Vagina (tissue), 2 donors: ENCODE measurements at places on chromosomes 13 and 19.

GRCh38 chr13:34412295-34412694, 529.8 kb upstream of the NBEA start:
- DNase-seq: no peak

DNA sequence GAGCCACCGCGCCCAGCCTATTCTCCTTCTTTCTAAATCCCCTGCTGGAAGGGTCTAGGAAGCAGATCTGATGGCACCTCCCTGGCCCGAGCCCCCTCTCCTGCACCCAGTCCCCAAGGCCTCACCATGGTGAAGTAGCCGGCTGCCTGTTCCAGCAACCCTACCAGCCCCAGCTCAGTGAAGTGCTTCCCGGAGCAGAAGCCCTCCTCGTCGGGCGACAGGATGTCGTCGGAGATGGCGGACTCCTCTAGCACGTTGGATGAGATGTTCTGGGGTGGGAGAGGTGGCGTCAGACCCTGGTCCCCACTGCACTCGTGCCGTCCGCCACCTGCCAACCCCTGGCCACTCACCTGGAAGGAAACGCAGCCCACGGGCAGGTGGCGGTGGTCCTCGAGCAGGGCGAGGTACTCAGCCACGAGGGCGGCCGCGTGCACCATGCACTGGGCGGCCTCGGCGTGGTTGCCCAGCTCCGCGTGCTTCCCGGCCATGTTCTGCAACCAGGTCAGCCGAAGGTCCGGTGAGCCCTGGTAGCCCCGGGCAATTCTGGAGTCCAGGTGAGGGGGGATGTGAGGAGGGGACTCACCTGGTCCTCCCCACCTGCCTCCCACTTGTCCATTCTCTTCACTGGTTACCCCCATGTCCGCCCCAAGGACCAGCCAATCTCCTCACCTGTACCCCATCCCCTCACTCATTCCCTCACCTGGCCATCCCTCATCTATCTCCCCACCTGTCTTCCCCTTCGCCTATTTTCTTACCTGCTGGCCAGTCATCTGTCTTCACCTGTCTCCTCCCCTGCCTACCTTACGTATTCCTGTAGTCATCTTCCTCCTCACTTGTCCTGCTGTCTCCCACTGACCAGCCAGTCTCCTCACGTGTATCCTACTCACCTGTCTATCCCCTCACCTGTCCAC, 11.5 kb upstream of the KANK2 start:
- no peak for DNase-seq

DNA sequence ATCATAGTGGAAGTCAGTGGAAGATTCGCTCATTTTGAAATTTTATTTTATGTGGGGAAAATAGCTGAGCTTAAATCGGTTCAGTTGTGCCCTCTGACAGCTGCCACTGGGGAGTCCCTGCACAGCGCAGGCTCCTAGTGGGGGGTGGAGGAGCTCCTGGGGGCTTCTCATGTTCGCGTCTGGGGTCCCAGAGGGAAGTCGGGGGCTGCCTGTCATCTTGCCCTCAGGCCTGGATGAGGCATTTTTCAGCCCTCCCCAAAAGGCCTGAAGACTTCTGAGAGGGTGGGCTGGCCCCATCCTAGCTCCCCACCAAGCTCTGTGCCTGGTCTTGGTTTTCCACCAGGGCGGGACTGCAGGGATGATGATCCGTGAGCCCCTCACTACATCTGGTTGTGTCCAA, 82.1 kb downstream of the CHST8 start:
- DNase-seq: no peak

GRCh38 chr19:19816679-19817078, 4.9 kb downstream of the ZNF506 start:
- DNase-seq: no peak

GRCh38 chr19:53511933-53512374, 26.0 kb upstream of the ZNF331 start:
- DNase-seq: no peak

DNA sequence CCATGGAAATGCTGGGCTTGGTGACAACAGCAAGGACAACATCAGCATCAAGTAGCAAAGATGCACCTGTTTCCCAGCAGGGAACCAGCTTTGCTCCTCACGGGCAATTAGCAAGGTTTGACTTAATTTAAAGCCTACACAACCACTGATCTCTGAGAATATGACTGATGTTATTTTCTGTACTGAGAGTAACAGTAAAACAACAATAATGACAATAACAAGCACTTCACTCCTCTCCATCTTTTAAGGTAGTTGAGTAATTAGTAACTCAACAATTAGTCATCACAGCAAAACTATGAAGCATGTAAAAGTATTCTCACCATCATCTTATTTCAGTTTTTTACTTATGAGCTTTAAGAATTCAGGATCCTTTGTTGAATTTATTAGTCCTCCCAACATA, 37.3 kb downstream of the ENOX1 start:
- no peak for DNase-seq

GRCh38 chr19:51364200-51365106, 1.7 kb downstream of the ETFB start:
- no peak for DNase-seq

DNA sequence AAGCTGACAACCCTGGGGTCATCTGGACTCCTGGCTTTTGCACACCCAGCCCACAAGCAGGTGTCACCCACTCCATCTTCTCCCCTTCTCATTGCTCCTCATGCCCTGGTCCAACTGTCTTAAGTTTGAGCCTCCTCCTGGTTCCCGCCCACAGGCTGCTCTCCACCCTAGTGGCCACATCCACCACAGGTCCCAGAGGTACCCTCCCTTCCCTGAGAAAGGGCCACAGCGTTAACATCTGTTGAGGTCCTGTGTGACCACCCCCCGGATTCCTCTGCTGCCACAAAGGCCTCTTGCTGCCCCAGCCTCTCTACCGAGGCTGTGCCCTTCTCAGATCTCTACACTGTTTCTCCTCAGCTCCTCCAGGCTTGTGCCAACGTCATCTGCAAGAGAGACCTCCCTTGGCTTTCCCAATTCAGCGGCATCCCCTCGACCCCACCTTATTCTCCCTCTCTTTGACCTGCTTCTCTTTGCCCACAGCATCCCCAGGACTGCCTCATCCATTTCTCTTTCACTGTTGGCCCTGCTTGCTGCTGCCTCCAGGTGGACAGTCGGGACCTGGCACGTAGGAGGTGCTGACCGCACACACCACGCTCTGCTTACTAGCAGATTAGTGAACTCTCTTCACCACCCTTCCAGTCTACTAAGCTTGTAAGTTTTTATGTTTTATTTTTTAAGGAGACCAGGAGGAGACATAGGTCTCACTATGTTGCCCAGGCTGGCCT, 33.3 kb downstream of the SUGP2 start:
- DNase-seq: no peak

DNA sequence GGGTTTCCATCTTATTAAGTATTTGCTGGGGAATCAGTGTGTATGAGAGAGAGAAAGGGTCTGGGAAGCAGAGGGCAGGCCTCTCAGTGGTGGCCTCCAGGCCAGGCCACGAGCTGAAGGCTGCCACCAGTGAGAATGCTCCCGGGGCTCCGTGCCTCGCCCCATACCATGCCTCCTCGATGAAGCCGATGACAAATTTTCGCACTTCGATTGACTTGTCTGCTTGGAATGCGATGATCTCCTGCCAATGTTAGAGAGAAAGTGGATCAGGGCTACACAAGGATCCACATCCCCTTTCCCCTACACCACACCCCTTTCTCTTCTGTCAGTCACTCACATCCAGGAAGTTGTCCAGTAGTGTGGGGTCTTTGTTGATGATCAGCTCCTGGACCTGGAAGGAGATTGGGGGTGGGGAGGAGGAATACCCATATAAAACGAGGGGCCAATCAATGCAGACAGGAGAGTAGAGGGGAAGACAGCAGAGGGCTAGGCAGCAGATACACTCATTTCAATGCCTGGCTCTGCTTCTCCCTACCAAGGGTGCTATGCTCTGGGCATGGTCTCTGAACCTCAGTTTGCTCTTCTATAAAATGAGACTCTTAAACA, 10.7 kb downstream of the SYMPK start:
- no peak for DNase-seq

DNA sequence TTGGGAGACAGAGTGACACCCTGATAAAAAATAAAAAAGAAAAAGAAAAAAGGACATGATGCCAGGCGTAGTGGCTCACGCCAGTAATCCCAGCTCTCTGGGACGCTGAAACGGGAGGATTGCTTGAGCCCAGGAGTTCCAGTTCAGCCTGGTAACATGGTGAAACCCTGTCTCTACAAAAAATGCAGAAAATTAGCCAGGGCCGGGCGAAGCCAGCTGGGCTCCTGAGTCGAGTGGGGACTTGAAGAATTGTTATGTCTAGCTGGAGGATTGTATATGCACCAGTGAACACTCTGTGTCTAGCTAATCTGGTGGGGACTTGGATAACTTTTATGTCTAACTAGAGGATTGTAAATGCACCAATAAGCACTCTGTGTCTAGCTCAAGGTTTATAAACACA, 32.3 kb downstream of the TMPRSS9 start:
- no peak for DNase-seq

GRCh38 chr19:30173593-30174356, 198.4 kb upstream of the ZNF536 start:
- peak; percentile 74 for DNase-seq

GRCh38 chr19:31502536-31503170, 153.4 kb upstream of the TSHZ3 start:
- DNase-seq: peak; percentile 70

DNA sequence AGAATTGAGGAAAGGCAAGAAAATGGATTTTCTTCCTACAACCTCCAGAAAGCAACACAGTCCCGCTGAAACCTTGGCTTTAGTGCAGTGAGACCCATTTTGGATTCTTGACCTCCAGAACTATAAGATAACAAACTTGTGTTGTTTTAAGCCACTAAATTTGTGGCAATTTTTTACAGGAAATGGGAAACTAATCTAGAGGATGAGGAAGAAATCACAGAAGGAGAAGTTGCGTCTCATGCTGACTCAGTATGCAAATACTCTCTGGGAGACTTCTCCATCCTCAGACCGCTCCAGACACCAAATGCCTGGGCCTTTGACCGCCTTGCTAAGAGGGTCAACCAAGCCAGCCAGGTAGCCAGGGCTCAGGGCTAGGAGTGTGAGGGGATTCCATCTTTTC, 13.1 kb upstream of the CEACAM16 start:
- DNase-seq: no peak

DNA sequence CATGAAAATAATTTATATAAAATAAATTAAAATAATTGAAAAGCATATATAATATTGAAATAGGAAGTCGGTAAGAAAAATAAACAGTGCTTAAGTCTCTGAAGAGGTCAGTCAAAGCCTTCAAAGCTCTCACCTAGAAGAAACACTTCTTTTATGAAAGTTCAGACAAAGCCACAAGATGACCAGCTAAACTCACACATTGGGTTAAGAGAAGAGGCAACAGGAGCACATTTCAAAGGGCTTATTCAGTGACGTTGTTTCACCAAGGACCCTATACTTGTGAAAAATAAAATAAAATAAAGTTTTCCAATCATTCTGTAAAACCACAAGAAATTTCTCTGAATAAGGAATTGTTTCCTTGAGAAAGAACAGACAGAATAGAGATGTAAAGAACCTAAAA, 2.5 kb upstream of the ITM2B start:
- no peak for DNase-seq

DNA sequence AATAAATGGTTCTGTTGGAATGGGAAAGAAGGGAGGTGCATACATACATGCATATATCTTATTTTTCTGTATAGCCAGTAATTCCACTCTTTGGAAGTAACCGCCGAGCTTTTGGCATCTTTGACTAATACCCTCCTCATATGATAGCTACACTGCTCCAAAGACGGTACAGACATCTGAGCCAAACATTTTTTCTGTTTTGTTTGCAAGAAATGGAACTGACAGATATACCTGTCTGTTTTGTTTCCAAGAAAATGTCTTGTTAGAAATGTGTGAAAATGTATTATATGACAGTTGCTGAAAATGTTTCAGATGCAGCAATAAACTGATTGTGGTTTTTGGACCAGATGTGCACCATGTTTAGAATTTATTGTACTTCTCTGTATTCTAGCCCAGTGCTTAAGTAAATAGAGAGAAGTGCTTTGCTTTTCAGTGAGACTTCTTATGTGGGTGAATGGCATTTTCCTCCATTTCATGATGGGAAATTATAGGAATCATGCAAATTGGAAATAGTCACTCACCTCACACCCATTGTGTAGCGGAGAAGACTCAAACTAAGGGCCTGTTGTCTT, 396.9 kb downstream of the KCNRG start:
- DNase-seq: no peak

DNA sequence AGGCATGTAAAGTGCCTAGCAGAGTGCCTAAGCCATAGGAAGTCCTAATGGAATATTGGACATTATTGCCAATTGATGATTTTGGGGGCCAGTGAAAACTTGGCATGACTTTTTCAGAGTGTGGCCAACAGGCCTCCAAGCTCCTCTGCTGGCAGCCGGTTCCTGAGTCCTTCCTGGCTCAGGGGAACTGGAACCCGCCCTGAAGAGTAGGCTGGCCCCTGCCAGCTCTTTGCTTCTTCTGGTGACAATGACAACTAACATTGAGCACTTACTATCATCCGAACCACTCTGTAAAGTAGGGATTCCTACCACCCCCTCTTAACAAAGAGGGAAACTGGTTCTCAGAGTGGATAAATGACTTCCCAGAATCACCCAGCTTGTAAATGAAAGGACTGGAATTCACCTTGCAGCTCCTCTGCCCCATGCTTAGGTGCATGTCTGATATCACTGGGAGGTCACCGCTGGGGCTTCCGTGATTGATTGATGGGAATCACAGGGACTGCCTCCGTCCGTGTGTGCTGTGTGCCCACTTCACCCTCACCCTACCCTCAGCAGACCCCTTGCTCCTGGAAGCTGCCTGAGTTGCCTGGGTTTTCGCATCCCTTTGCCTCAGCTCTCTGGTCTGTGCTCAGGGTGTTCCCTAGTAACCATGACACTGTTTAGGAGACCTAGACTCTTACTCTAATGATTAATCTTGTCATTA, 50.6 kb downstream of the TNFRSF19 start:
- DNase-seq: no peak

- no peak for DNase-seq
Measured at GRCh38 chr13:92513672-92514071, 712.9 kb upstream of the GPC6 start.

GRCh38 chr19:51196181-51196580, 28.7 kb upstream of the CD33 start:
- peak; percentile 40 for DNase-seq

DNA sequence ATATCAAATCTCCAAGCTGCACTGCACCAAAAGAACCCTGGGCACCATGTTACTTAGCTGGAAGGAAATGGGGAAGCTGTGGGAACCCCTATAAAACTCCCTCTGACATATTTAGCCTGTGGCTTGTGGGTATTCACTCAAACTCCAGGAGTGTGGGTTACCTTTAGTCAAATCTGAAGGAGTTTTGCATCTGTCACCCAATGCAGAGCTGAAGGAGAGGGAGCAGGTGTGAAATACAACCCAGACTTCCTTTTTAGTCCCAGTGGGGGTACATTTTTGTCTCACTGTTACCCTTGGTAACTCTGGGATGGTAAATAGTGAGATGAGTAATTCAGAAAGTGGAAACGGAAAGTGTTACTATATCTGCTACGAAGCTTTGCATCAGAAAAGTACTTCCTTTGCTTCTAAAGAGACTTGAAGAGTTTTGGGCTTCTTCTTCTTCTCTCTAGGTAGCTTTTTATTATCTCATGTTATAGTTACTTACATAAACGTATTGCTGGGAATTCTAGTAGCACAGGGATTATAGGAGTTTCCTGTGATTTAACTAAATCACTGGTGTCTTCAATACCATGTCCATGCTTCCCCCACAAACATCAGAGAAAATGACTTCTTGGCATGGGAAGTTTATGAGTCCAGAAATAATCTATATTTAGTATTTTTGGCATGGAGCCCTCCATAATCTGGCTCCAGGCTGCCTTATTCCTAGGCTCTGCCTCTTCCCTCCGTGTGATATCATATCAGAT, 105.9 kb downstream of the AKAP11 start:
- no peak for DNase-seq
